ENCODE measurements at places on chromosomes 3 and 15.

DNA sequence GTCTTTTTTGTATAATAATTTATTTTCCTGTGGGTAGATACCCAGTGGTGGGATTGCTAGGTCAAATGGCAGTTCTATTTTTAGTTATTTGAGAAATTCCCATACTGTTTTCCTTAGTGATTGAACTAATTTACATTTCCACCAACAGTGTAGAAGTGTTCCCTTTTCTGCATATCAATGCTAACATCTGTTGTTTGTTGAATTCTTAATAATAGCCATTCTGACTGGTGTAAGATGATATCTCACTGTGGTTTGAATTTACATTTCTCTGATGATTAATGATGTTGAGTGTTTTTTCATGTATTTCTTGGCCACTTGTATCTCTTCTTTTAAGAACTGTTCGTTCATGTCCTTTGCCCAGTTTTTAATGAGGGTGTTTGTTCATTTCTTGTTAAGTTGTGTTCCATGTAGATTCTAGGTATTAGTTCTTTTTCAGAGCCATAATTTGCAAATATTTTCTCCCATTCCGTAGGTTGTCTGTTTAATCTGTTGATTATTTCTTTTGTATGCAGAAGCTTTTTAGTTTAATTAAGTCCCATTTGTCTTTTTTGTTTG is 713.3 kb upstream of the EPHA6 start:
- H3K27ac ChIP-seq: no peak overlapping the region
- H3K4me1 ChIP-seq: no peaks in the 10 kb centered on the region
- DNase-seq: no peak
- no peak overlapping the region for H3K4me3 ChIP-seq

GRCh38 chr3:25306705-25307104 is 121.4 kb upstream of the RARB start:
- DNase-seq: no peak
- no peak overlapping the region for H3K27ac ChIP-seq
- no peaks in the 10 kb centered on the region for H3K4me1 ChIP-seq
- H3K36me3 ChIP-seq: no peaks in the 10 kb centered on the region

DNA sequence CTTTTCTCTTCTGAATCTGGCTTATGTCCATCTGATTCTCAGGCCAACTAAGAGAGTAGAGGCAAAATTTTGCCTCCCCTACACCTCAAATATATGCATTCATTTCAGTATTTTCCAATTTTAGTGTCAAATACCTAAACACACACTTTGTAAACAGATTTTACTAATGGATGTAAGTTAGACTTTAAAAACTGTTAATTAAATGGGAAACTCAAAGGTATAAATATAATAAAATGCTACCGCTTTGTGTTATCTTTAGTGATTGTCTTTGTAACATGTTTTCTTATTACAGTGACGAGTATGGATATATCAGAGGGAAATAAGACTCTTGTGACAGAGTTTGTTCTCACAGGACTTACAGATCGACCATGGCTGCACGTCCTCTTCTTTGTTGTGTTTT is at the start of gene OR5AC2:
TSS of gene OR5AC2 (plus strand) at position 301 of the 400 bp plus-strand sequence. CDS start at position 301, 0 bp downstream.
- peaks cover 9% of the 10 kb centered on the region for H3K27me3 ChIP-seq
- no peak within 1 kb of the TSS for H3K27ac ChIP-seq
- H3K4me1 ChIP-seq: no peaks in the 10 kb centered on the region
- H3K36me3 ChIP-seq: no peaks in the 10 kb centered on the region
- no peak within 1 kb of the TSS for H3K4me3 ChIP-seq

DNA sequence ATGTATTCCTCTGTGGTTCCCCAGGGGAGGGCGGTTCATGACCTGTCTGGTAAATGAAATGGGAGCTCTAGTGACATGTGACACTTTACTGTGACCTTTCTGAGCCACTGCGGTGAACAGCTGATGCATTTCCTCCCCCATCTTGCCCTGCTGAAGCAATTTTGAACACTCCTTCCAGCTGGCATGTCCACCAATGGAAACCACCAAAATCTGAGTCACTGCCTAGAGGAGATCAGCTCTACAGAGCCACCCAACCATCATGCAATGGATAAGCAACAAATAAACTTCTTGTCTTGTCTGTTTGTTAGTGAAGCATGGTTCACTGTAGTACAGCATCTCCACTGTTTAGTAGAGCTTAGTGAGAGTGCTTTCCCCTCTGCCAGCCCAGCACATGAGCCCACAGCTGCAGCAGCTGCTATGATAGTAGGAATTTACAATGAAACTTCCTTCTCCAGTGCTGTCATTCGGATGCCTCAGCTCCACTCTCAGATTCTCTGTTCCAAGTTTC is 479.4 kb downstream of the NTRK3 start:
- no peaks in the 10 kb centered on the region for H3K36me3 ChIP-seq
- no peaks in the 10 kb centered on the region for H3K4me1 ChIP-seq
- H3K4me3 ChIP-seq: no peak overlapping the region
- H3K27ac ChIP-seq: no peak overlapping the region
- no peak for DNase-seq

Data from A673 (cell line).